Fibroblast of the aortic adventitia (primary cell): ENCODE measurements at places on chromosomes 12 and 14.
A peak's percentile ranks its signal among the peaks of the same experiment; 100 is the strongest.

GRCh38 chr12:80607361-80608135 is 99.9 kb upstream of the MYF6 start:
- DNase-seq, result no peak

GRCh38 chr12:124419292-124420040 is 124.6 kb downstream of the RFLNA start:
- no peak for DNase-seq

DNA sequence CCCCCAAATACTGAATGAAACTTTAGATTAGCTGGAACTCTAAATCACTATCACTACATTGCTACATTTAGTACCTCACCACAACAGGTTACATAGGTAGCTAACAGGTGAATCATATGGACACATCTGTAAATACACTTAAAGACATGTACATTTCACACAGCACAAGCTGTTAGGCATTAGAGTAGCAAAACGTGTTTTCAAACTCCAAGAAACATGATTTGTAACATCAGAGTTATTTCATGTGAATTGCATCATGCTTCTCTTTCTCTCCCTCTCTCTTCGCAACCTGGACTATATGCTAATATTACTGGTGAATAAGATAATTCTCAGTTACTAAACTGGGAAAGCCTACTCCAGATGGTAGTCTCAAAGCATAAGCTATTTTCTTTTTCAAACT is 4.3 kb downstream of the SEL1L start:
- DNase-seq, result peak; percentile 88

DNA sequence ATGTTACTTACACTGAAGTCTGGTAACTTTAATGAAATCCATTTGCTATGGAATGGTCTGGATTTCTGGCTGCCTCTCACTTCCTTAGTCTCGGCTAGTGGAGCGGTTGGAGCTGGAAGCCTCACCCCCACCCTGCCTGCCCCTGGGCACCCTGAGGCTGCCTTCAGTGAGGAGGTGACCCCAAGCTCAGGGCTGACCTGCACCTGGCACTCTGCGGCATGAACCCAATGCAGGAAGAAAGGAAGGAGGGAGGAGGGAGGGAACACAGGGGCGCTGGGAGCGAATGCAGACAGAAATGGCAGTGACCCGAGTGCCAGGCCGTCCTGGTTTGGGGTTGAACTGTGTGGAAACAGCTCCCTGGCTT is 353.1 kb downstream of the TMEM121 start:
- no peak for DNase-seq

GRCh38 chr12:101902641-101903040 is 25.3 kb downstream of the DRAM1 start:
- DNase-seq, result no peak

- no peak for DNase-seq
Measured at GRCh38 chr14:91477388-91477787, 32.7 kb downstream of the PPP4R3A start.
